ENCODE measurements at places on chromosomes 3 and 15.

DNA sequence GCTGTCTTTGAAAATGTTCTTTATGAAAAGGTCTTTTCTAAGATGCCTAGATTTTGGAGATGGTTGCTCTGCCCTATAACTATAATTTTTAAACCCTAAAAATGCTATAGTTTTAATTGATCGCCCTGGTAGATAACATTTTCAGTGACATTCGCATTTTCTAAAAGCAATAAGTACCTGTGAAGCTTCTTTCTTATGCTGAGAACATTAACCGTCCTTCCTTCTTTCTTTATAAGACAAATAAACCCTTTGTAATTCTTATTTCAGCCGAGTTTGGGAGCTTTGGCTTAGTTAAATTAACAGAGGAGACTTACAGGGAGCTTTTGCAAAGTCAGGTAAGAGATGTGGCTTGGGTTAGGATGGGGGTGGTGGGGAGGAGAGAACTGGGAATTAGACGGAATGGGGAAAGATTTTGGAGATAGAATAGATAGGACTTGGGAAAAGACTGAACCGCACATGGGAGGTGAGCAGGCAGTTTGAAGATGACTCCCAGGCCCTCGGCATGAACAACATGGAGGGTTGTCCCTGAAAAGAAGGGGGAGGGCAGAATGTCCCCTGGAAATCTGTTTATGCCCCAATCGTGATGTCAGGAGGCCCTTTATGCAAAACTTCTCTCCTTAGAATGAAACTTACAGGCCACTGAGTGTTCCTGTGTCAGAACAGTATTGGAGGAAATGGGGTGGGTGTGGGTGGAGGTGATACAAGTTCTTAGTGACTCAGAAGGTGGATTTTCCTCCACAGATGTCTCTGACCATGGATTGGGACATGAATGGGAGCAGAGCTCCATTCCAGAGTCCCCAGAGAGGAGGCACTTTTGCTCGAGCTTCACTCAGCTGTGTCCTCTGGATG, 76.2 kb upstream of the LARS2 start:
- DNase-seq: no peak

GRCh38 chr3:128498901-128499530, 6.0 kb upstream of the GATA2 start:
- no peak for DNase-seq

DNA sequence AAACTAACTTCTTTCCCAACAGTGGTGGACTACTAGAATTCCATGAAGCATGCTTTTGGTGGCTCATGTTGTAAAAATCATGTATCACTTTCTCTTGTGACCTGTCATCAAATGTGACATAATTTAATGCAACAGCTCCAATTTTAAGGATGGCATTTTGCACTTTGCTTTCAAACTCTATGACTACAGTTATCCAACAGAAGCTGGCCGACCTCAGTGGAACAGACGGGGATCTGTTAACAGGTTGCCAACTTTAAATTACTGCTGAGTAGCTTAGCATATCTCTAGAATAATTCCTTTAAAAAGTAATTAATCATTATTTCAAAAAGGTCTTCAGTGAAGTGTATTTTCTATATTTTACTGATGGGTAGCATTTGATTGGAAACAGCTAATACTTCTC, 907.4 kb downstream of the FHIT start:
- no peak for DNase-seq

DNA sequence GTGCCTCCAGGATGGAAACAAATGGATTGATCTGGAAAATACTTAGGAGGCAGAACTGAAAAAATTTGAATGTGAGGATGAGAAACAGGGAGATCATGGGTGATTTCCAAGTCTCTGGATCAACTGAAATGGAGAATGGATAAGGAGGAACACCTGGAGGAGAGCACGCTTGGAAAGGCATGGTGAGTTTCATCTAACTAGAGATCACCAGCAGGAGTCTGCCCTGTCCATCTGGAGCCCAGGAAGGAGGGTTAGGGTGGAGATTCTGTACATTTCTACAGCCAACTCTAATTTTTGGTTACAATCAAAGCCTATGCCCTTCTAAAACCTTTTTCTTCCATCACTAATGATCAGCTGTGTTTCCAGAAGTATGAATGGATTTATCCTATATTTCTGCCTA, 995.9 kb upstream of the CFAP20DC start:
- no peak for DNase-seq

- peak; percentile 76 for DNase-seq
These were observed 6.3 kb downstream of the VILL start for GRCh38 chr3:37996785-37997301.

- no peak for DNase-seq
These were observed 10.7 kb downstream of the MB21D2 start for GRCh38 chr3:192906940-192907339.

Measured in activated T-cell treated with anti-CD3 and anti-CD28 coated beads for 1 hour (primary cell).